ENCODE measurements at places on chromosomes 4 and X.

GRCh38 chr4:89482251-89482650, 174.7 kb upstream of the GPRIN3 start:
- DNase-seq = peak; percentile 25

DNA sequence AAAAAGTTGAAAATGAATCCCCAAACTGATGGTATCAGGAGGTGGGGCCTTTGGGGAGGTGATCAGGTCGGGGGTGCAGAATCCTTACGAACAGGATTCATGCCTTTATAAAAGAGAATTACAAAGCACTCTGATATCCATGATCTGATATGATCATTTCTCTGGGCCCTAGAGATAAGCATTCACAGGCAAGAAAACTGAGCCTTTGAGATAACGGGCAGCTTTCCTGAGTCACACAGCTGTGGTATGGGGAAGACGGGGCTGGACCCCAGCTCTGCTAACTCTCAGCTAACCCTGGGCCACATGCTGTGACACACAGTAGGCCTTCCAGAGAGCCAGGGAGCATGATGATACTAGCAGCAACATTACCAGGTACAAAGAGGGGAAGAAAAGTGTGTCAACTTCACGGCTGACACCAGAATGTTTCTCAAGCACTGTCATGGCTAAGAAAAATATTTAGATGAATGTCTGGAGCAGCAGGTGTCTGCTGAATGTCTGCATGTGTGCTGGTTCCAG, 85.1 kb downstream of the SLC2A9 start:
- no peak for DNase-seq

GRCh38 chrX:107537815-107538214, 88.4 kb downstream of the FRMPD3 start:
- DNase-seq = peak; percentile 34

- peak; percentile 92 for DNase-seq
Measured at GRCh38 chr4:5206016-5206790, 154.9 kb downstream of the STK32B start.

DNA sequence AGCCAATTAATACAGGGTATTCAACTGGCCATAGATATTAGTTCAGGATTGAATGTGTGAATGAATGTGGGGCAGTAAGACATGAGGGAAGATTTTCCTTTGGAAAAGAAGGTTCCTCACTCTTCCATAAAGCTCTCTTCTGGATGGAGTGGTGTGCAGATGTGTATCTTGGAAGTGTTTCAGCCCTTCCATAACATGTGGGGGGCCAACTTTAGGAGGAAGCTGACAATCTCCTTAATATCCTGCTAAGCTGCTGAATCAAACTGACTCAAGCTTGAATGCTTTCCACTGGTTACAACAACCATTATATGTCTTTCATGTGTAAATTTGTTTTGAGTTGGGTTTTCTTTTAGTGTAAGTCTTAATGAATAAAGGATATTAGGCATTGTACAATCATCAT, 40.3 kb downstream of the FANCB start:
- peak; percentile 44 for DNase-seq

GRCh38 chrX:17531500-17531899, 156.5 kb downstream of the NHS start:
- no peak for DNase-seq
